ENCODE measurements at places on chromosomes 7 and 10.

- DNase-seq = no peak
Observed at GRCh38 chr10:49465736-49466135, 69.8 kb upstream of the DRGX start.

DNA sequence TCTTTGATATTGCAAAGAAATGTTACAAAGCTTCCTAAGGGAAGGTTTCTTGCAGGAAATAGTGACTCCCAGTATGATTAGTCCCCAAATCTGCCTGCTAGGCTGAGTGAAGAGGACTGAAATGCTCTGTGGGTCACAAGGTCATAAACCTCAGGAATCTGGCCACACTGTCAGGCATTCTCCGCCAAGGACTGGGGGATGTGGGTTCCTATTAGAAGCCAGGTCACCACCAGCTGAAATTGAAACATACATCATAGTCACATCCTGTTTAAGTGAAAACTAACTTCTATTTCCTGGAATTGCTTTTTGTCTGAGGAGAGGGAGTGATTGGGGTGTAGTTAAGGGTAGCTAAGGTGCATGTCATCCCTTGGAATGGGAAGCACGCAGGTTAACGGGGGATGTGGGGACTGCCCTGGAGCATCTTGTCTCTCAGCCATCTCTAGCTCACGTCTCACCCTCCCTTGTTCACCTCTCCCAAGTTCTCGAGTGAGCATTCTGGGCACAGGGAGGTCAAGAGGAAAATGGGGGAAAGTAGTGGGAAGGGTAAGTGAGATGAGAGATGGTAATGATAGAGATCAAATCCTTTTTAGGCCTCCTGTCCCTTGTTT, 12.0 kb upstream of the GSAP start:
- DNase-seq = no peak

DNA sequence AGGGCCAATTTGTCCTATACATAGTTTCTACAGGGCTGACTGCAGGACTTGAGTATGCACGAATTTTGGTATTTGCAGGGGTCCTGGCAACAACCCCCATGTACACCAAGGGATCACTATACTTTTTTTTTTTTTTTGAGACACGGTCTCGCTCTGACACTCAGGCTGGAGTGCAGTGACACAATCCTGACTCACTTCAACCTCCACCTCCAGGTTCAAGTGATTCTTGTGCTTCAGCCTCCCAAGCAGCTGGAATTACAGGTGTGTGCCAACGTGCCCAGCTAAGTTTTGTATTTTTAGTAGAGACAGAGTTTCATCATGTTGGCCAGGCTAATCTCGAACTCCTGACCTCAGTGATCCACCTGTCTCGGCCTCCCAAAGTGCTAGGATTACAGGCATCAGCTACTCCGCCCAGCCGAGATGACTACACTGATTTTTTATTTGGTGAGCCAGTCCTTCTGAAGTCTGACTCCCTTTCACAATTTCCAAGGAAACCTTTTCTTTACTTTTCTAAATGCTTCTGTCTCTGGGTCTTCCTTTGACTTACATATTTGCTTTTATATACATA, 19.8 kb downstream of the CFAP70 start:
- no peak for DNase-seq

GRCh38 chr10:80971461-80971860, 433.8 kb downstream of the SH2D4B start:
- no peak for DNase-seq

DNA sequence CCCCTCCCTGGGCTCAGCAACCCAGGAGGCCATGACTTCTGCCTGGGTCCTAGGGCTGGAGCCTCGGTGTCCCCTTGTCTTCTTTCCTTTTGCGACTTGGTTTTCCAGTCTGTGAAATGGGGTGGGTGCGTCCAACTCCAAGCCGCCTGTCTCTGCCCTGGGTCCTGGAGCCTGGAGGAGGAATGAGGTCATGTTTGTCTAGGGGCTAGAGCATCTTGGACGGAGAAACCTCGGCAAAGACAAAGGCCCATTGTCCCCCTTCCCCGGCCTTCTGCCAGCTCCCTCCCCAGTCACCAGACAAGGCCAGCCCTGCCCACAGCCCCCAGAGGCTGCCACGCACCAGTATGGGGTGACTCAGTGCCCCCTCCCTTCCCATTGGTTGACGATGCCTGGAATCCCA, 39.8 kb upstream of the ELN start:
- DNase-seq = no peak

DNA sequence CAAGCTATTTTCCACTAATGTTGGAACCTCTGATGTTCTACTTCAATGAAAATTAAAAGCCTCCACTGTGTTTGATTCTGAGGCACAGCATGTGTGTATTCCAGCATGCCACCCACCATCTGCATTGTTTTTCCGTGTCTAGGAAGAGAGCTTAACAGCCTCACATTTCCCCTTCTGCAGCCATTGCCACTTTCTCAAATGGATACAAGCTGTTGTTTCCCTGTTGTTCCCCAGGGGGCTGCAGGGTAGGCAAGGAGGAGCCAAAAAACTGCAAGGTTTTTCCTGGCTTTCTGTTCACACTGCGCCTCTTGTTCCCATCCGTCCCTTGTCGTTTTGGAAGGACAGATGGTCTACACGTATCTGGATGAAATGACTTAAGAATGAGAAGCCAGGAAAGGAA, 72.3 kb upstream of the DNAJB12 start:
- peak; percentile 62 for DNase-seq

- no peak for DNase-seq
Observed at GRCh38 chr10:70827086-70827757, 11.5 kb downstream of the SGPL1 start.
